ENCODE measurements at places on chromosomes 4 and X.
A peak's percentile ranks its signal among the peaks of the same experiment; 100 is the strongest.

GRCh38 chr4:120445186-120445585 lies 378.5 kb upstream of the MAD2L1 start:
- DNase-seq, result no peak

DNA sequence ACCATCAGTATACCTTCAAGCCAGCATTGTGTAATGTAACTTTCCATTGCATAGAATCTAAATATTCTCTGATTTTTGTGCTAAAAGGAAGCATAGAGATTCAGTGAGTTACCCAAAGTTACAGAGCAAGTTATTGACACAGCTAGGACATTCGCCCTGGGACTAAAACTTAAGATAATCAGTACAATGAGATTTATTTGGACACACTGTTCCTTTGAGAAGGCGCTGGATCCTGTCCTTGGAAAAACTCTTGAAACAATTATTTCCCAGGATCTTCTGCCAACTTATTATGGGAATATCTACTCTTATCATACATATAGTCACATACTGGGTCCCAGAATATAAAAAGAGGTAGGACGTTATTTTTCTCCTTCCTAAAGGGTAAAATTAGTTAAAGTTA lies 392.0 kb downstream of the UBE2NL start:
- peak; percentile 16 for DNase-seq

DNA sequence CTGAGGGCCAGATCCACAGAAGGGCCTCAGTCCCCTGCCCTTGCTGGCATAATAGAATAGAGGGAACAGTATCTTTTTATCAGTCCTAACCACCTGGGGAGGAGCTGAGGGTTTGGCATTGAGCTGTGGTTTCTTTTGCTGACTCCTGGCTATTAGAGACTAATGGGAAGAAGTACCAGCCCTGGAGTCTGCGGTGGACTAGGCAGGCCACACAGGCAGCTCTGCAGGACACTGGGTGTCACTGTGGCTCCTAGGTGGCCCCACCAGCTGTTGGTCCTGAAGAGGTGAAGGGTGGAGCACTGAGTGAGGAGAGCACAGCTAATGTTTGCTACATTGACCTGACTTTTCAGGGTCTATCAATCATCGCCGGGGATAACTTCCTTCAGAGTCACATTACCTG lies 52.8 kb upstream of the GPC4 start:
- no peak for DNase-seq

DNA sequence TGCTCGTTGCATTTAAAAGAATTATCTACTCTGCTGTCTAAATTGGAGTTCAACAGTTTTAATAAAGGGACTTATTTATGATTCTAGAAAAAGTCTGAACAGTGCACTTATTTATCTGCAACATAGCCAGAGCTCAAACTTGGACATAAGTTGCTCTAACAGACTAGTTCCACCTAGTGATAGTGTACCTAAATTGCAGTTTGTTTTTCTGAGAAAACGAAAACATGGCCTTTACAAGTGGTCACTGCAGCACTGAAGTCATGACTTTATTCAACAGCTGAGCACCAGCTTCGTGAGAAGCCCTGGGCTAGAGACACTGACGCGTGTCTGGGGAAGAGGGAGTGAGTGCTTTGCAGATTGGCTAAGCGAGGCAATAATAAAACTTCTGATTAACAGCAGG lies 77.3 kb upstream of the IGSF1 start:
- no peak for DNase-seq

Data from skin of body (tissue), 3 donors.